ENCODE measurements at places on chromosomes 4 and X.

DNA sequence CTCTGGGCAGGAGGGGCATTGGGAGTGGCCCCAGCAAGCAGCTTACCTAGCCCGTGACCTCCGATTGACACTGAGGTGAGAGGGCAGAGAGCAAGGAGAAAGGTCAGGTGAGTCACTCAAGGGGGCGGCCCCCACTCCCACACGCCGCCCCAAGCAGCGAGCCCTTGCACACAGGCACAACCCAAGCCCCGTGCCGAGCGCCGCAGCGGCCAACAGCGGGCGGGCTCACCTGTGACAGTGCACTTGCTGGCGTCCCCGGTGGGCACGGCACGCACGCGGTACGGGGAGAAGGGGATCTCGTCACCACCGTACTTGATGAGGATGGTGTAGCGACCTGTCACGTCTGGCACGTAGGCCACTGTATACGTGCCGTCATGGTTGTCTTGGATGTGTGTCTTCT is 17.2 kb downstream of the FLNA start:
- no peak for DNase-seq

GRCh38 chrX:71239781-71240180 is 14.2 kb downstream of the ZMYM3 start:
- no peak for DNase-seq

DNA sequence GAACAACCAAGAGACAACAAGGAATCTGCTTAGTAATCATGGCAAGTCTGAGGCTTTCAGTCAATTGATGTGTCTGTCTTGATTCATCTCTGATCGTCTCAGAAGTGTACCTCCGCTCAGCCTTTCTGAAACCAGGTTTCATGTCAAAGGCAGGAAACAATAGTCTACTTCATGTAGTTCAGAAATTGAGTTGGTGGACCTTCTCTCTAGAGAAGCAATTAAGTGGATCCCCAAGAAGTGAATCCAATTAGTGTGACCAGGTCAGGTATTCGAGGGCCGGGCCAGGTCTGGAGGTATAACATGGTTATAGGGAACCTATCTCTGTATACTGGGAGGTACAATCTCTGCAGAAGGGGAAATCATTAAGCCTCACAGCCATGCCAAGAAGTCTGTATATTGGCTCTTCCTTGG is 32.0 kb downstream of the DAPP1 start:
- no peak for DNase-seq

DNA sequence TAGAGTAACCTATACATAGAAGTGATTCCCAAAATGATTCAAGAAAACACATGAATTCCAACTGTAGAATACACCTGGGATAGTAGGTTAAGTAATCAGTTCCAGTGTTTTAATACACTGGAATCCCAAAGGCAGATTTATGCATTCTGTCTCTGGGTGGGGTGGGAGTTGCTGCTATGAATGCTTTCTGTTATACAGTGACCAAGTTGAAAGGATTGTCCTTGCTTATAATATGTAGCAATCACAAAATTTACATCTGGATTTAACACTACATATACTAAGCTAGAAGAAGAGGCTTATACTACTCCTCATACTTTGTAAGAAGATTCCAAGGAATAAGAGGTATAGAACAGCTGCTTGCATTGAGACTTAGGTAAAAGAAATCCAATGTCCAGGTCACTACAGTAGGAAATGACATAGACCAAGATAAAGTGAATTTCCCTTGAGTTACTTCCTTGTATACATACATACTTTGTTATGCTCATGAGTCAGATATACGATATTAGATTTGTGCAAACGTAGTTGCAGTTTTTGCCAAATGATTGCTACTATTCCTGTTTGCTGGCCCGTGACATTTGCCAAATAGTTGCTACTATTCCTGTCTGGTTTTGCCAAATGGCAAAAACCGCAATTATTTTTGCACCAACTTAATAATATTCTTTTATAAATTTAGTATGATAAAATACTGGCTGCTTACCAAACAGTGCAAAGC is 210.5 kb upstream of the DIAPH2 start:
- no peak for DNase-seq

- no peak for DNase-seq
Observed at GRCh38 chr4:85955620-85956292, 404.1 kb downstream of the MAPK10 start.

DNA sequence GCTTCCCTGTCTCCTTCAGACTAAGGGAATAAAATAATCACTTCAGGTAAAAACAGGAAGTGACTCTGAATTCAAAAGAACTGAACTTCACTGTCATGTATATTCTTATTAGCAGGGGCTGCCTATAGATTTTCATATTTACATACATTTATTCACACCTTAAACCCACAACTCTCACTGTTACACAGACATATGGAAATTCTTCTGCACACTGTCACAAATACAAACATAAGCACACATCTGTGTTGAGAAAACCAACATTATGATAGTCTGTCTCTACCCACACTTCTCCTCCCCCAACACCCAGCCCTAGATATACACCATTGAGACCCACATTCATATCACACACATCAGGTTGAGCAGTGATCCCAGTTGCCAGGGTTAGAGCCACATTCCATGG is 5.7 kb upstream of the FGF16 start:
- no peak for DNase-seq

GRCh38 chr4:113708250-113708649 is 53.3 kb downstream of the CAMK2D start:
- no peak for DNase-seq

- DNase-seq = no peak
Observed at GRCh38 chrX:45851434-45851991, 650.8 kb upstream of the DIPK2B start.

DNA sequence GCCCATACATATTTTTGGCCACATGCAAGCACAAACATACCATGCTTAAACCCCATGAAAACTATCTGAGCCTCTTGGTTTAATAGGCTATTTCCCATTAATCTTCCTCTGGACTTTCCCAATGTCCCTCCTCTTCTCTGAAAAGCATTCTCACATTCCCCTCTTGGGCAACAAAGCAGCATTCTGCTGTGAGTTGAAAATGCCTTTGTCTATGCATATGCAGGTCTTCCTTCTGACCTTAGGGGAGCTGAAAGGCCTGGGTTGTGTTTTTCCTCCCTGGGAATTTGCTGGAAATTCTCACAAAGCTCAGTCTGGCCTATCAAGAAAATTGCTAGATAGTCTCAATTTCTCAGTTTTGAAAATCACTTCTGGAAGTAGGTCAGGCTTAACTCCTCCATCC is 4.2 kb downstream of the VSIG4 start:
- no peak for DNase-seq

- DNase-seq = no peak
Observed at GRCh38 chr4:2261110-2261852, 628 bp downstream of the MXD4 start.

GRCh38 chr4:38676986-38677385 is 13.0 kb downstream of the KLF3 start:
- DNase-seq = no peak

- DNase-seq = no peak
Observed at GRCh38 chr4:155899891-155900290, 3.6 kb upstream of the TDO2 start.

- DNase-seq = no peak
Observed at GRCh38 chrX:68413254-68413653, 20.0 kb downstream of the OPHN1 start.
